Caudate nucleus (tissue), 63 donors: ENCODE measurements at places on chromosomes 2 and 18.

- no peak for DNase-seq
These were observed 107.8 kb downstream of the LYPD1 start for GRCh38 chr2:132562245-132562644.

DNA sequence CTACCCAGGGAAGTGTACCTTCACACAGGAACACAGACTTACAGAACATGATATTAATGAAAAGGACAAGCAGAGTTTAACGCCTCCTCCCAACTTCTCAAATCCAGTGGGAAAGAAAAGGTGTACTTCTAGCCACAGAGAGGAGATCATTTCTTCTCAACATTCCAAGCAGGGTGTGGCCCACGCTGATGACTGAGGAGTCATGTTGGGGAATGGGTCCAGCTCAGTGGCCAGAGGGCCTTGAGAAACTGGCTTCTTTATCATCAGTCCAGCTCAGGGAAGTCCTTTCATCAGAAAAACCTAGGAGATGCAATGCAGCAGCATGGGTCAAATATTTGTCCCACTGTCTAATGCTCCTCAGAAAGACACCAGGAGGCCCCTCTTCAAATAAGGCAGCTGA is 63.0 kb downstream of the RBM43 start:
- DNase-seq, result no peak

DNA sequence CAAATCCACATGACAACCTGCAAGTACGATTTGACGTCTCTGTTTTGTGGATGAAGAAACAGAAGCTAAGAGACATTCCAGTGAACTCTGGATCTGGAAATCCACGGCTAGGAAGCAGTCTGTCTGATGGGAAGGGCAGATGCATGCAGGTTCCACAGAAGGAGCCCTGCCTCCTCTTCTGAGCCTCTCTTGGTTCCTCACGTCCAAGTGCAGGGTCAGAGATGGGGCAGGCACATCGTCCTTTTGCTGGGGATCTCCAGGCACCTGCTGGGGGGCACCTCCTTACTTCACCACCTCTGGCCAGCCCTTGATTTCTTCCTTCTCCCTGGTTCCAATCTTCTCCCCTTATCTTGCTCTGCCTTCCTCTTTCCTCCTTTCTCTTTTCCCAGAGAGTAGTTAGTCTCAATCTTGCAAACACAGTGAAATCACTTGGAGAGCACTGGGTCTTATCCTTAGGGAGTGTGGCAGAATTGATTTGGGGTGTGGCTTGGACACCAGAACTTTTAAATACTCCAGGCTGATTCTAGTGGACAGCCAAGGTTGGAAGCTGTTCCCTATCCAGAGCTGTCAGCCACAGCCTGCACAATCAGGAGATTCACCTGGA is 137.8 kb downstream of the BCL2 start:
- no peak for DNase-seq

DNA sequence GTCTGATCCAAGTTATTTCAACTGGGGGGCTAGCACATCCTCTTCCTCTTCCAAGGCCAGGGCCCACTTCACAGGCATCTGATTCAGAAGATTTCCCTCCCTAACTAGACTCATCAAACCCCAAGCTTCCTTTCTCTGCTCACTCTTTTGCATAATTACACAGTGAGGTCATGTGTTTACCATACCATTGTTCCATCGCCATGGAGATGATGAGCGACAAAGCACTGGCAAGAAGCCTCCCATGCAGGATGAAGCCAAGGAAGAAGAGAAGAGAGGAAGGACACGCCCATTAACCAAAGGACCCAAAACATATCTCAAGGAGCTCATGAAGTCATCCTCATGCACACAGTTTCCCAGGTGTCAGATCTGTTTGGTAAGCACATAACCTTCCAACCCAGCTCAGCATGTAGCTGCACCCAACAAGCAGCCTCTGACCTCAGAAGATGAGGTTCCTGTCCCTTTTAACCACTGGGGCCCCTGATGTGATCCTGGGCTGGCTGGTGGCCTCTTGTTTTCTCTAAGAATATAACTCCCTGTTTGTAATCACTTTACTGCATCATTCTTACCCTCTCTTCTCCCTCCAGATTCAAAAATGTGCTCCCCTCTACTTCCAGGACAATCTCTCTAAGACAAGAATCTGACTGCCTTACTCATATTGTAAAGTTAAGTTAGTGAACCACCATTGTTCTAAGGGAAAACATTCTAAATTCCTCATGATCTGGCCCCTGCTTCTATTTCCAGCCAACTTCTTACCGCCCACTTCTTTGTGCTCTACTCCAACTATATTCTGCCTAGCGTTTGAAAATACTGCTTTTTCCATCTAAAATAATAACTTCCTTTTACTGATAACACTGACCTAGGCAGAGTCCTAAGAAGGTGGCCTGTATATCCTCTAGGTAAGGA is 190.1 kb downstream of the TTC32 start:
- no peak for DNase-seq

- no peak for DNase-seq
These were observed 58.8 kb upstream of the SLC38A11 start for GRCh38 chr2:165013944-165014619.

GRCh38 chr2:203569677-203570316 is 34.7 kb upstream of the RAPH1 start:
- DNase-seq, result no peak

DNA sequence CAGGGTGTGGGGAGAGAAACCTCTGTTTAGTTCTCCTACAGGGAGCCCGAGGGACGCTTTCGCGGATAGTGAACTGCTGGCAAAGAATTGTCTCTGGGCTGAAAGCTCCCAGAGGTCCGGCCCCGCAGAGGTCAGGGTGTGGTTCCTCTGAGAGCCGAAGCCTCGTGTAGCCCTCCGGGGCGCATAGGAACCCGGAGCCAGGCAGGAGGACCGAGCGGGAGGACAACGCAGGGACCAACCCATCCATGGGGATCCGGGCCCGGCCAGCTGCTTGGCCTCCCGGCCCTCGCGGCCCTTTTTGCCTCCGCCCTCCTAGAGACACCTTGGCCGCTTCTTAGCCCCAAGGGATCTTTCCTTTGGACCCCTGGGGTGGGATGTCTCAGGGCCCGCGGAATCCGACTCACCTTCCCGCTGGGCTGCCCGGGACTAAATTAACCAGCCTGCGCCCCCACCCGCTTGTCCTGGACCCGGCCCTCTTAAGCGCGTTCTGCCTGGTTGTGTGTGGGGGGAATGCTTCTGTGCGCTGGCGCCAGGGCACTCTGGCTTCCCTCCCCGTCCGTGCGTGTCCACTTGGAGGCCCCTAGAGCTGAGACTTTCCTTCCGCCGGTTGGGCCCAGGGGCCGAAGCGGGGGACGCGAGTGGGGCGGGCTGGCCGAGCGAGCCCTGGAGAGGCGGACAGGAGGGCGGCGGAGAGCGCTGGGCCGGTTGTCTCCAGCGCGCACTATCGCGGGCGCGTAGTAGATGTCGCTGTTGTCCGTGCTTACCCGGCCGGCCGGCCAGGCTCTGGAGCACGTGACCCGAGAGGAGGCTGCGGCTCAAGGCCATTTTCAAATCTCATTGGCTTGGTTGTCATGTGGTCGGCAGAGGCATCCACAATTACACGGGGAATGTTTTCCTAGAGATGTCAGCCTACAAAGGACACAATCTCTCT is at the start of gene HOXD10:
HOXD10 (plus strand) TSS at position 896 of the 931 bp plus-strand sequence. CDS start 56 bp downstream, outside the sequence.
- no peak for DNase-seq

GRCh38 chr2:42848265-42848664 is 55.9 kb upstream of the HAAO start:
- DNase-seq, result no peak

- no peak for DNase-seq
These were observed 15.4 kb downstream of the IL1B start for GRCh38 chr2:112821142-112821541.

DNA sequence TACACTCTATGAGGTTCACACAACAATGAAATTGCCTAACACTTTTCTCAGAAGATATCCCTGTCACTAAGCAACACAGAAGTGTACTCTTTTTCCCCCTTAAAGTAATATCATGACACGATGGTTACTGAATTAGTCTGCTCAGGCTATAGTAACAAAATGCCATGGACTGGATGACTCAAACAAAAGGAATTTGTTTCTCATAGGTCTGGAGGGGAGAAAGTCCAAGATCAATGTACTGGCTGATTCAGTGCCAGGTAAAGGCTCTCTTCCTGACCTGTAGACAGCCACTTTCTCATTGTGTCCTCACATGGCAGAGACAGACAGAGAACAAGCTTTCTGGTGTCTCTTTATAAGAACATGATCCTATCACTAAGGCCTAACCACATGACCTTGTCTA is 211.9 kb downstream of the RBM43 start:
- DNase-seq, result no peak

GRCh38 chr2:122706757-122707223 is 951.3 kb downstream of the TSN start:
- DNase-seq, result no peak

GRCh38 chr2:177553176-177553884 is 160.8 kb downstream of the AGPS start:
- no peak for DNase-seq

- DNase-seq, result no peak
These were observed 53.0 kb upstream of the ALPP start for GRCh38 chr2:232325324-232326273.

DNA sequence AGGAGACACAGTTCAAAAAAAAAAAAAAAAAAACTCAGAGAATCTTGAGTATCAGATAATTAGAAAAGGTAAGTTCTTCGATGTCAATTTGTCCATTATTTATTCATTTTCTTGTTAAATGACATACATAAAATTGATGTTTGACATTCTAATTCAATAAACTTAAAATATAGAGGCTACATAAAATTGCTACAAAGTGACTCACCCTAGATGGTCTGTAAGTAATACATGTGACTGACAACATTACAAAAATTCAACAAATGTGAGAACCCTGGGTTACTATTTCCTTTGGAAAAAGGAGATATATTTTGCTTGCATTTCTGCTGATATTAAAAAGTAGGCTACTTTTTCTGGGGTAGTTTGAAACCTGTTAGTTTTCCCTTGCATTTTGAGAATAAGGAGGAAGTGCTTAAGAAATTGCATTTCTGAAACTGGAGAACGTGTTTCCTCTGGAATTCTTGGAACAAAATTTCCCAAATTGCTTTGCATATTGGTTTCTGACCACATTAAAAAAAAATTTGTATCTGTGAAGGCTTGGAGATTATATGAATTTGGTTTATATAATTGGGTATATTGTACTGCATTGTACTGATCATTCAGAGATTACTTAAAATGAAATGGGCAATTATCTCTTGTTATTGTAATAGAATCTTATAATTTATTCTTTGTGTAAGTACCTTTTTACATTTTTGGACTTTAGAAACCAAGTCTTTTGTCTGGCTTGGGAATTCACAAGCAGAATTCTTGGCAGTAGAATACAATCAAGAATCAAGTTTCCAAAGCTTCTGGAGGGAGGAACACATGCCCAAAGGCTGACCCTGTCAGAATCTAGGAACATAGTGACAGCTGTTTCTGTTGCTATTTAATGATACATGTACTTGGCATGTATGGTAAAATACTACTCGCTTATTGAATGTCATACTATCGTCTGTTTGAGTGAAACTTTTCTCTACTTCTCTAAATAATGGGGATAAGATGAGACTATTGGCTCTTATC is 106.1 kb downstream of the DSEL start:
- no peak for DNase-seq

DNA sequence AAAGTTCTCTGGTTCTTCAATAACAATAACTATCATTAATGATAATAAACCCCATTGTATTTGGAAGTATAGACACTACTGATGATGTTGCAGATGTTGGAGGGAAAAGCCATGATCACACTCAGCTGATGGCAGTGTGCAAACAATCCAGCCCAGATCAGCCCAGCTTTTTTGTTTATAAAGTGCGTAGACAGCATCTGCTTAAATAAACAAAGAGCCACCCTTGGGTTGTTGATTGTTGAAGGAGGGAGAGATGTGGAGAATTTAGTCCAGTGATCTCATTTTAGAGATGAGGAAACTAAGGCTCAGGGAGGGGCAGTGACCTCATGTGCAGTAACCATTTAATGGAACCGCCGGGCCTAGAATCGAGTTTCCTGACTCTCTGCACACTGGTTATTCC is 56.0 kb upstream of the MEX3C start:
- DNase-seq, result no peak

DNA sequence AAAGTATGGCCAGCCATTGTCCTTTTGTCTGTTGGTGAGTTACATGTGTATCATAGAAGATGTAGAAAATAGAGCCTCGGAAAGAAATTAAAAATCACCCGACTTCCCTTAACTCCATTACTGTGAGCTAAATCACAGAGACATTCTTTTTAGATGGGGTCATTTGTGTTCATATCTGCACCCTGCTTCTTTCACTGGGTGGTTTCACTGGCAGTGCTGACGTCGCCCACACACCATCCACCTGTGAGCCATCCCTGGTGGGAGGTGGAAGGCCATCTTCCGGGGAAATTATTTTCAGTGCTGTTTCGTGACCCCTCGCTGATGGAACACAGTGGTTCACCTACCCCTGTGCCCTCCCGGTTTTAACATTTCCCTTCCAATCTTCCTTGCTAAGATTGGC is 21.2 kb downstream of the SH3BP4 start:
- DNase-seq, result no peak

DNA sequence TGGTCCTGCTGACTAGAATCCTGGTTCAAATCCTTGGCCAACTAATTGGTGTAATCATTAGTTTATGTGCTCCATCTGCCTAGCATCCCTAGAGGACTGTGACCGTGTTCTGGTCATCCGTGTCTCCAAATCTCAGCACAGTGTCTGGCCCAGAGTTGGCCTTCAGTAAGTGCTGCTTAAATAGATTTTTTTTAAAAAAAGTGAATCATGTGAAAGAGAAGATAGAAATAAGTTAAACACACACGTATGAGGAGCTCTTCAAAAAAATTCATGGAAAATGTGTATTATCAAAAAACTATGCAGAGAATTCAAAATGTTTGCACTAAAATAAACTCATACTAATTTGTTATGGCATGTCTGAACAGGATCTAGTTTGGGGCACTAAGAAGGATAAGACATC is 129.3 kb upstream of the TLK1 start:
- no peak for DNase-seq

DNA sequence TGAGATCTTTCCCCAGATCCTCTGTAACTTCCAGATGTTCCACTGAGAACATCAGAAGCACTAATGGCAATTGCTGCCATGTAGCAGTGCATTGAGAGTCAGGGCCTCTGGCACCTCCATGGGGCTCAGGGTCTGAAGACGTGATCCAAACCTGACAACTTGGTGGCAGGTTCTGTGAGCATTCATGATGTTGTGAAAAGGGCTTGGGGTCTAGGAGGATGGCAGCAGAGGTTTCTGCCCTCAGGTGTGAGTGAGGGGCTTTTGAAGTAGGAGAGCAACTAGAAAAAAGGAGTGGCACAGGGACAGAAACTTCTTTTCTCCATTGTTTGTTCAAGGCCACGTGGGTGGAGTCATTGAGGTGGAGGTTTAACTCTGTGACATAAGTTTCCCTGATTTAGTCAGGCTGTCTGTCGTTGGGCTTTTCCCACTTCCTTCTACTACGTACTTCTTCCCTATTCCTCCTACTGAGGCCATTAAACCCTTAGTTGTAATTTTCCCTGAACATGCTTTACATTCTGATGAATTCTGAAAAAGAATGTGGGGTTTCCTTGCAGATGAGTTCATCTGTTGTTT is 13.1 kb downstream of the CFLAR start:
- no peak for DNase-seq

DNA sequence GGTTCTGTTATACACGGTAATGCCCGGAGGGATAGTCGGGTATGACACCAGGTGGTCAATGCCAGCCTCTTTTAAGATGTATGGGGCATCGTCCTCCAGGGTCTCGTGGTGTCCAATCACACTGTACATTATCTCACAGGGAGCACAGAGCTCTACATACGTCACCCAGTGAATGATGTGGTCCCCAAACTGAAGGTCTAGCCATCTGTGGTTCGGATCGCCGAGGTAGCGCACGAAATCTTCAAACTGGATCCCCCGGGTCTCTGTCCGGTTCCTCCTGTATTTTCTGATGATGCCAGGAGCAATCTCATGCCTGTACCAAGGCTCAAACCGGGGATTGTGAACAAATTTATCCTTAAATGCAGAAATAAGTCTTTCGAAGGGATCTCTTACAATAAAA is 24.1 kb downstream of the CHST10 start:
- DNase-seq, result no peak
